ENCODE measurements at places on chromosomes 12 and 14.
A peak's percentile ranks its signal among the peaks of the same experiment; 100 is the strongest.

DNA sequence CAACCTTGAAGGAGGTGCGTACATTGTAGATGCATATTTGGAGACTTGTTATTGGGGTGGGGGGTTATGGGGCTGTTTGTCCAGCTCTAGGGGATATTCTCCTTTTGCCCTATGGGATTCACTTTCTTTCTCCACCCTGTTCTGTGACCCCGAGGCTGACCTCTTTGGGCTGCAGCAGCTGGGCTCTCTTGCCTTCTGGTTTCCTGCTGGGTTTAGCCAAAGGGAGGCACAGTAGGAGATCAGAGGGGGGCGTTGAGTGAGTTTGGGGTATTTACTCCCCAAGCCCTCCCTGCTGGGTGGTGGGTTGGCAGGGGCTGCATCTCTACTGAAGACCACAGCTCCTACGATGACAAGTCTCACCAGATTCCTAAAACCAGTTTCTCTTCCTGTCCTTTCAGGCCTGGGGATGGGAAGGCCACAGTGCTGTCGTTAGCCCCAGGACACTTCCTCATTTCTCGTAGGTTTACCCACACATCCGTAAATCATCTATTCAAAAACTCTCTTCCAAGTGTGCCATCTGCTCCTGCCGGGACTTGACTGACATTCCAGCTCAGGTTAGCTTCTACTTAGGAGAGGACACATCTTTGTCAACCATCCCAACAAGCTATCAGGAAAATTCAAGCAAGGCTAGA is 127.1 kb downstream of the TMEM30B start:
- DNase-seq = no peak

- no peak for DNase-seq
Measured at GRCh38 chr14:32637582-32637981, 301.1 kb upstream of the NPAS3 start.

DNA sequence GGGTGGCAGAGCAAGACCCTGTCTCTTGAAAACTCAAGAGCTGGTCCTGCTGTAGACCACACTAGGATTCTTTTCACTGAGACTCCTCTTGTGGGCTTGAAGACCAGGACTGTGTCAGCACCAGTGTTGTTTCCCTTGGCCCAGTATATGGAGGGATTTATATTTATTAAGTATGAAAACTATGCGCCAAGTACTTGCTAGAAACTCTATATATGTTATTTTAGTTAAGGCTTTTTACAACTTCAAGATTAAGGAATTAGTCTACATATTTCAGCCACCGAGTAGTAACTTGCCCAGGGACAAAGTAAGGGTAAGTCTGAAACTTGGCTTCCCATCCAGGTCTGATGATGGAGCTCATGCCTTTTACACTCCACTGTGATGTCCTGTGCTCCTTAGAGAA is 488.4 kb downstream of the PCNX1 start:
- no peak for DNase-seq

DNA sequence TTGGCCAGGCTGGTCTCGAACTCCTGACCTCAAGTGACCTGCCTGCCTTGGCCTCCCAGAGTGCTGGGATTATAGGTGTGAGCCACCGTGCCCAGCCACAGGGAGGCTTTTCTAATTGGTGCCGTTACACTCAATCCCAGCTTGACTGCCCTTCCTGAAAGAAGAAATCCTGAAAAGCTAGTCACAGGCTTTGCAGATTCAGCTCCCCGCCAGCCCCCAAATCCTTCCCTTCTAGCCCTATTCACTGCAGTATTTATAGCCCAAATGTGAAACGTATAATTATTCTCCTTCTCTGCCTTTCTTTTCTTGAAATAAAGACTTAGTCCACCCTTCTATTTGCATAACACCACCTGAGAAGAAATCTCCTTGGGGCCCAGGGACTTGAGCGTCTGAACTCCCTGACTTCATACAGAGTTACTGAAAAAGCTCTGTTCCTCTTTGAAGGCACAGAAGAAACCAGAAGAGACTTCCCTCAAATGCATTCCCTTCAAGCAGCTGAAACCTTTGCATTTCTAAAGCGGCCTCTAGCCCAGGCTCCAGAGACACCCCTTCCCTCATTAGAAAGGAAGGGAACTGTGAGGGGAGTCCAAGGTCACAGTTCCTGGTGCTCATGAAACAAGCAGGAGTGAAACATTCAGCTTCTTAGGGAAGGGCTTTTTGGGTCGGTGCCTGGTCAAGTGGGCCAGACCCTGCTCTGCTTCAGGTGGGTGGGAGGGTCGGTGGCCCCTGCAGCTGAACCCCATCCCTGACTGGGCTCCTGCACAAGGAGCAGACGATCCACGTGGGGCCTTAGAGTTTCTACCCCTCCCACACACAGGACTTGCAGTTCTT is 42.3 kb upstream of the BATF start:
- no peak for DNase-seq

DNA sequence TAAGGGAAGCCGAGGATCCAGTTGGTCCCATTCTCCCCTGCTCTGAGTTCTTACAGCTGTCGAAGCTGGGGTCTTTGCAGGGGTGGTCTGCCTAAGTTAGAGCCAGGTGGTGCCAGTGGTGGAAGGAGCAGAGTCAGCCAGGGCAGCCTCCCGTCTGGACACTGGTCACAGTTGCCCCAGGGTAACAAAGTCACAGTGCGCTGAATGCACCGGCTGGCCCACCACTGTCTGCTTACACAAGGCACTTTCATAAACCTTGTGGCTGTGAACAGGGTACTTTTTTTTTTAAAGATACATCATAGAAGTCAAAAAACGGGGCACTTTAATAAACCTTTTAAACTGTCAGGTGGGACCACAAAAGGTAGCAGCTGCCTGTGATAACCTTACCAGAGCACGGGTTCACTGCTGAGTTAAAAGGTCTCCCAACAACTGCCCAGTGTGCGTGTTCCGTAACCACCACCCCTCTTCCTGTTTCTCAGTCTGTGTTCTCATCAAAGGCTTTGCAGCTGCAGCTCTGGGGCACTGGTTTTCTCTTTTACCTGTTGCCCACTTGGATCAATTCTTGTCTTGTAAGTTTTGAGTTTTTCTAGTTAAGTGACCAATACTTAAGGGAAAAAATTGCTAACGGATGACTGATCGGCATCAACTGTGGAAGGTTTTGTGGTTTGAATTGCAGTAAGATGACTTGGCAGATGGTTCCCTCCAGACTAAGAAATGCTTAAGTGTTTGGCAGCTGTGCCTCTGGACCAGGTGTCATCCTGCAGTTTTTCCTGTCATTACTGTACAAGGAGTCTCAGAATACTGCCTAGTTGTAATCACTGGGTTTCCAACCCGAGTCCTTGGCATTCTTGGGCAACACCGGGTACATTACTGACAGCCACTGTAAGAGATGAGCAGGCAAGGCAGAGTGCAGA is 55.9 kb downstream of the DYNC1H1 start:
- peak; percentile 62 for DNase-seq

DNA sequence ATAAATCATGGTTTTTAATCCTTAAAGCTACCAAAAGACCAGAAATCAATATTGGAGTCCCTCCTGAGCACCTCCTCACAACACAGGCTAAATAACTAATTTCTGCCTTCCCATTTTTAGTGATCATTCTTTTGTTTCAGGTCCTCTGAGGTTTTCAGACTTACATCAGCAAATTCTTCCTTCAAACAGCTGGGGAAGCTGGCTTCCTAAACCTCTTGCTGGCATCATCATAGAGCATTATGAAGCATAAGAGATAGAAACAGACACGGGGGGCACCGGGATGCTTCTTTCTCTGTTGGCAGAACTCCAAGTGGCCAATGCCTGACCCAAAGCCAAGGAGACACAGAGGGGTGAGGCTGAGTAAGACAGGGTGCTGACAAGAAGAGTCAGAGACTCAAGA is 47.9 kb upstream of the DBX2 start:
- peak; percentile 5 for DNase-seq

- DNase-seq = no peak
Measured at GRCh38 chr14:53622447-53622846, 334.2 kb downstream of the BMP4 start.

DNA sequence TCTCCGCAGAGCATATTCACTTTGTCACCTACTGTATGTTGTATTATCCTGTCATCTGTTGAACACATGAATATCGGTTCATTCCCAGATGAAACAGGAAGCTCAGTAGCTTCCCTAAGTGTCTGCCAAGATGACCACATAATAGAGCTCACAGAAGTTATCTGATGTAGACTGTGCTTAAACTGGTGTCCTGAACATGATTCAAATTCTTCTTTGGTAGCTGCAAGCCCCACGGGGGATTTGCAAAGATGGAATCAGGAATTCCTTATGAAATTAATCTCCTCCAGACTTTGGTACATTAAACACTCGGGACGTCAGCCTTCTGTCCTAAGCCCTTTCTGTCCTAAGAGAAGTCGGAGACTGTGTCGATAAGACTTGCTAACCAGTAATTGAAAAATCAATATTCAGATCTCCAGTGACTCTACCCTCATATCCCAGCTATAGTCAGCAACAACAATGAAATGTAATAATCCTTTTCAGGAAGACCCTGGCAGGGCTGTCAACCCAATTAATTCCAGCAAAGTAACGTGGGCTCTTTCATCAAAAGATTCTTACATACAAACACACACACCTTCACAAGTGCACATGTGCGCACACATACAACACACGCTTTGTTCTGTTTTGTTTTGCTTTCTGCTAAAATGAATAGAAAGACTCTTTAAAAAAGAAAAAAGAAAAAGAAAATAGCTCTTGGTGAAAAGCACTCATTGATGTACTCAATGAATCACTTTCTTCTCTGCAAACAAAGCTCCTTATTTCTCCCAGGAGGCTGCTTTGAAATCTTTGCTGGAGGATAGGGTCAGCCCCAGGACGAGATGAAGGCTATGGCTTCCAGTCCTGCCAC is 127.2 kb downstream of the RIMBP2 start:
- DNase-seq = no peak

DNA sequence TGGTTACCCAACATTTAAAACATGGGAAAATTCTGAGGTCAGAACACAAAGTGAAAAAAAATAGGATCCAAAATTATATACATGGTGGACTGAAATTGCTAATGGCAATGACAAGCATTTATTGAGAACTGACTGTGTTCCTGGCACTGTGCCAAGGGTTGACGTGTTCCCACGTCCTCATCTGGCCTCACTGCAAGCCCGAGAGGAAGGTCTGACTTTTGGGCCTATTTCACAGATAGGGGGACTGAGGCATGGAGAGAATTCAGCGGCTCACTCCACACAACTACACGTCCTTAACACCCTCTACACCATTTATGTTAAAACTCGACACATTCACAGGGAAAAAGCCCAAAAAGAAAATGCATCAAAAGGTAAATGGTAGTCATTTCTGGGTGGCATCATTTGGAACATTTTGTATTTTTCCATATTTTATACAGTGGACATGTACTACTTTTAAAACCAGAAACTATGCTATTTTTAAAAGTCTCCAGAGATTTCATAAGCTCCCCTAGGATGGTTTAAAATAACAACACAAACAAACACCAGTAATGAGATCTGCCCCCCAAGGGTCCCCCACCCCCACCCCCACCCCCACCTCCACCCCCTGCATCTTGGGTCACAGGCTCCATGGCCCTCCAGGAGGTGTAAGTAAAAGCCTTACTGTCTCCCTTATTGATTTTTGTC is 27.7 kb downstream of the CLMN start:
- DNase-seq = peak; percentile 52

GRCh38 chr14:85533861-85534291 is 3.9 kb downstream of the FLRT2 start:
- peak; percentile 4 for DNase-seq

DNA sequence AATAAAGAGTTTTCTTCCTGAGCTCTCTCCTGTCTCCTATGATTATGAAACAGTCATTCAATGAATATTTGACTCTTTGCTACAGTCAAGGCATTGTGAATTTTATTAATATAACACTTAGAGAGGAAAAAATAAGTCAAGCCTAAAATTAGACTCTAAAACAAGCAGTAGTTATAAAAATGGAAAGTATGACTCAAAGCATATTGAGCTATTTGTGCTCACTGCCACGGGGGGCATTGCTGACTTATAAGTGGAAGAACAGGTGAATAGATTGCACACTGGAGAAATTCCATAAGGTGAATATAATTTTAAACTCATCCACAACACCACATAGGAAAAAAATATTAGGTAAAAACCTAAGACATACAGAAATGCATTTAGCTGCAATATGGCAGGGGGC is 87.7 kb upstream of the CCDC196 start:
- DNase-seq = no peak

DNA sequence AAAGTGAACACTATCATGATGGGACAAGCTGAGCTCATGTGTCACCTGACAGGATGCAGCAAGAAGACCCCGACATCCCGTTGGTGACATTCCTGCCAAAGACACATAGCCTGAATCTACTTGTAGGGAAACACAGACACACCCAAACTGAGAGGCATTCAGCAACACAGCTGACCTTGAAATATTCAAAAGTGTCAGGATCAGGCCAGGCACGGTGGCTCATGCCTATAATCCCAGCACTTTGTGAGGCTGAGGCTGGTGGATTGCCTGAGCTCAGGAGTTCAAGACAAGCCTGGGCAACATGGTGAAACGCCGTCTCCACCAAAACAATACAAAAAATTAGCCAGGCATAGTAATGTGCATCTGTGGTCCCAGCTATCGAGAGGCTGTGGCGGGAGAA is 232.0 kb upstream of the PLXNC1 start:
- DNase-seq = no peak

- no peak for DNase-seq
Measured at GRCh38 chr14:69073915-69074314, 79.0 kb downstream of the DCAF5 start.

Measured in MG63 (cell line).